ENCODE measurements at places on chromosomes 16 and 17. TPM values are rescaled to one million over a fixed set of nuclear protein-coding genes. Genes with fewer than 3 reads are reported as not detected.

DNA sequence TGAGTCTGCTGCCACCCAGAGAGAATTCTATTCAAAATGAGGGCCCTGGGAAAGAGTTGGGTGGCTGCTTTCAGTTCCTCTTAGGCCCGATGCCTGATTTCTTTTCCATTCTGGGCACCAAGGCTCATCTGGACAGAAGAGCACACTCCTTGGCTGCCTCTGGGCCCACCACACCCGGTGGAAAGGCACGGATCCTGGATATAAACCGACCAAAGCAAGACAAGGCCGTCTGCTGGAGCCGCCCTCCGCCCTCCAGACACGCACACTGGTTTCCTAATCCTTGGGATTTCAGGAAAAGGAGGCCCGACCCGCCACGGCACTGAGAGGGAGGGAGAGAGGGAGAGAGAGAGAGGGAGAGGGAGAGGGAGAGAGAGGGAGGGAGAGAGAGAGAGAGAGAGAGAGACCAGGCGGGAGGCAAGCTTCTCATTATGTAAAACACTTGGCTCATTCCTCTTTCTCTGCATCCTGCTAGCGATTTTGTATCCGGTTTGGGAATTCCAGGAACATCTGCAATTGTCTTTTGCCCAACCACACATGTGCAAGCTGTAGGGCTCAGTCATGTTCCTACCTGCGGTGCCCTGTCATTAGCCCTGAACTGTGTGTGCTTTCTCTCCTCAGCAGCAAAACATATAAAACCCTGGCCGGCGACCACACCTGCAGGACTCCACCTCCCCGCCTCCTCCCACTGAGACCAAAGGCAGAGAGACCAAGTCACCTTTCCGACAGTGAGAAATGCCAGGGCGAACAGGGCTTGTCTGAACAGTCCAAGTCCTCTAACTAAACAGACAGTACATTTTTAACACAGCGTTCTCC, 347.2 kb downstream of the SOX9 start:
- no peak for DNase-seq

DNA sequence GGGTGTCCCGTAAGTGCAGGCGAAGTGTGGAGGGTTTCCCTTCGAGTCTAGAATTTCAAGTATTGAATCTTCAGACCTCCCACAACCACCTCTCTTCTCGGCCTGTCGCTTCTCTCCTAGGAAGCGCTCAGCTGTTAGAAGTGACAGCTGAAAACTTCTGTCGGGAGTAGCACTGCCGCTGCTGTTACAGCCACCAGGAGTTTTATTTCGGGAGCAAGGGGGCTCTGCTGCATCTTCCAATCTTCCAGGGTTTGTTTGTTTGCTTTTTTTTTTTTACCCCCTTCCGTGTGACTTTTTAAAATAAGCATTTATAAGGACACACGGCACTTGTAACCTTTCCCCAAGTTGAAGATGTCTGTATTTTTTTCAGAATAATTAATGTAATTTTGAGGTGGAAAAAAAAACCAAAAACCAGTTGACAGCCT, 767 bp downstream of the RPS6KB1 start:
- DNase-seq: peak; percentile 45

DNA sequence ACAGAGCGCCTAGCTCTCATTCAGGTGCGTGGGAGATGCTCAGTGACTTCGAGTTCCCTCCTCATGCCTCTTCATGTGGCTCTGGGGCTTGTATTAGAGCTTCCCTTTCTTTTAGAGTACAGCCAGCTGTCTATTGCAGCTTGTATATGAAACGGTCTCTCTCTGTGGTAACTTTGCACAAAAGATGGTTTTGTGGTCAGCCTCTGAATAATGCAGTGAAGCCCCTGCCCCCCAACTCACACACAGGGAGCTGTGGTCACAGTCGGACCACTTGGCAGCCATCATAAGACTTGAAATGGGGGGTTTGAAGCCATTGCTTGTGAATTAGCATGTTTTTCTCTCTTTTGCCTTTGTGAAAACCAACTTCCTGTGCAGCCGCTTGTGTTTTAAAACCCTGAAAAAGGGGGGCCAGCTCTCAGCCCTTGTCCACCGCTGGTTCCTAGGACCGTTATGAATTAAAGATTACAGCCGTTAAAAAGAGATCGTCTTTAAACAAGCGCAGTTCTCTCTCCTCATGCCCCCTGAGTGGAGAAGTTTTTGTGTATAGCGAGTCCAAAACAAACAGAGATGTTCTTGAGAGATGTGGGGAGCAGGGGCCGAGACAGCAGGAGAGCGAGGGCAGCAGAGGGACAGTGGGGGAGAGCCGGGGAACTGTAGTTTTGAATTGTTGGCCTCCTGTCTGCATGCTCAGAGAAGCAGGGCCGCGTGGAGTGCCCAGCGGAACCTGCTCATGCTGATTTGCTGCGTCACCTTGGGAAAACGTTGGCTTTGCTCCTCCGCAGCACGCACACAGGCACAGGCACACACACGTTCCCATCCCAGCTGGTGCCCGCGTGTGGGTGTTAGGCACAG, 199.0 kb downstream of the MSI2 start:
- no peak for DNase-seq

- no peak for DNase-seq
These were observed 63.0 kb downstream of the VPS53 start for GRCh38 chr17:651596-651995.

- no peak for DNase-seq
These were observed 16.0 kb downstream of the GPATCH8 start for GRCh38 chr17:44487170-44487569.

The PABPN1L gene
- polyA plus RNA-seq: not detected

The ZDHHC7 gene
- 69.3 TPM for polyA plus RNA-seq

Measured in SK-N-SH (cell line).